CD4-positive, alpha-beta T cell treated with Interleukin-1 beta for 1 hour (primary cell): ENCODE measurements at places on chromosomes 6 and 20.

- no peak for DNase-seq
Measured at GRCh38 chr6:106808758-106809157, 165.8 kb downstream of the CD24 start.

DNA sequence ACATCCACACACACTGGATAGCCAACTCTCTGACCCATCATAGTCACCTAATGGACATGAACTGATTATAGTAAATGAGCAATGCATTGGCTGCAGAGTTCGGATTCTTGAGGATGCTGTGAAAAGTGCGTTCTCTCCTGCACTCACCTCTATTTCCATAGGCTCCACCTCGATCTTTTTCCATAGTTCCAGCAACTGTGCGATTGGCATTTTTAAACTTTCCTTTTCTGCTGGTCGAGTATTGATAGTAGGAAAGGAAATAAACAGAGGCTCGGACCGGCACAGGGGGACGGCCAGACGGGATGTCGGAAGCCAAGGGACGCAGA, 94.4 kb downstream of the RNASET2 start:
- DNase-seq = no peak

DNA sequence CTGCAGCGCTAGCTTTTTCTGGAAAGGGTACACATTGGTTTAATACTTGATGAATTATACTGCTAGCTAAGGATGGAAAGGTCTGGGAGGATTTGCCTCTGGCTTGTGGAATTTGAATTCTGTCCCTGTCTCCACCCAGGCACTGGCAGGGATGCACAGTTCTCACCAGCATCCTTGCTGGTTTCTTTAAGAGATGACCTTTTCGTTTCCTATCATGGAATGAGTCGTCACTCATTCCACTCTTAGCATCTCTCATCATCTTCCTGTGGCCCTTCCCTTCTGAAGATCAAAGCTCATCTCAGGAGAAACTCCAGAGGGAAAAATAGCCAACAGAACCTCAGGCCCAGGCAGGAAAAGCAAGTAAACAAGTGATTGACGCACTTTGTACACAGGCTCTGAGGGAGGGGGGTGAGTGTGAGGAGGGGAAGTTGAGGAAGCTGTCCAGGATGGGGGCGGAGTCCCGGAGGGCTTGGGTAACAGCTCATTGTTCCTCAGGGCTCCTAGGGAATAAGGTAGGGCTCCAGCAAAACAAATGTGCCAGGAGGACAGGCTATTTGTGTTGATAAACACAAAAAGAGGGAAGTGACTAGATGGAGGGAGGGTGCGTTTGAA, 25.7 kb upstream of the SAYSD1 start:
- DNase-seq = no peak

DNA sequence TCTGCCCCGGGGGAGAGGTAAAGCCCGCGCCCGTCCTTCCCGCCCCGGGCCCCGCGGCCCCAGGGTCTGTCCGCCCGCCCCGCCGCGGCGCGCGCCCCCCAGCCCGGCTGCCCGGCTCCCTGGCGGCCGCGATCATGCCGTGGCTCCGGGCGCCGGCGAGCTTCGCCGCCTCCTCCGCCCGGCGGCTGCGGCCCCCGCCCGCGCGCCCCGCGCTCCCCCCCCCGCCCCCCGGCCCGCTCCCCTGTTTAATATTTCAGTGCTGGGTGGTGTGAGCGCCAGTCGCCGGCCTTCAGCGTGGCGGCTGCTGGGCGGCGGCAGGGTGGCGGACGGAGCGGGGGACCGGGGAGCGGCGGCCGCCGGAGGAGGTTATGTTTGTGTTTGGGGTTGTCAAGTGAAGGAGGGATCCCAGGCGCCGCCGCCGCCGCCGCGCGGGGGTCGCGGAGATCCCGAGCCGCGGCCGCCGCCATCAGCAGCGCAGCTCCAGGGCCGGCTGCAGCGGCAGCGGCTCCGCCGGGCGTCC, at the start of gene HIVEP1:
TSS of gene HIVEP1 (plus strand) at position 275 of the 520 bp plus-strand sequence. CDS start 3,317 bp downstream, outside the sequence.
- no peak for DNase-seq

- no peak for DNase-seq
Measured at GRCh38 chr20:64083804-64084684, at the start of gene LKAAEAR1. Gene LKAAEAR1 (minus strand): TSS chr20:64084398. CDS start chr20:64084219, 179 bp downstream.

DNA sequence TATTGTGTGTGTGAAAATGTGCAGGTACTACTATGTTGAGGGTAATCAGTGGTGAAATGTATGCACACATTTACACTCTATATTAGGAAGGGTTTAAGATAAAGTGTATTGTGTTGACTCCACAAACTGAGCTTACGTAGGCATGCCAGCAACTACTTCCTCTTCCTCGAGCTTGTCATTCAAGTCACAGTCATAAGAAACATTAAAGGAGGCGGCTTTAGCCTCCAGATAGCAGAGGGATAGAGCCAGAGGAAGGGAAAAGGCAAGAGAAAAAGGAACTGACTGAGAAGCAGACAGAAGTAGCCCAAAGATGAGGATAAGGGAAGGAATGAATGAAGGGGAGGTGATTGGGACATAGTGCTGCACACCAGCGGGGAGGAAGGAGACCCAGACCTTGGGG, 55.2 kb downstream of the SMLR1 start:
- no peak for DNase-seq

DNA sequence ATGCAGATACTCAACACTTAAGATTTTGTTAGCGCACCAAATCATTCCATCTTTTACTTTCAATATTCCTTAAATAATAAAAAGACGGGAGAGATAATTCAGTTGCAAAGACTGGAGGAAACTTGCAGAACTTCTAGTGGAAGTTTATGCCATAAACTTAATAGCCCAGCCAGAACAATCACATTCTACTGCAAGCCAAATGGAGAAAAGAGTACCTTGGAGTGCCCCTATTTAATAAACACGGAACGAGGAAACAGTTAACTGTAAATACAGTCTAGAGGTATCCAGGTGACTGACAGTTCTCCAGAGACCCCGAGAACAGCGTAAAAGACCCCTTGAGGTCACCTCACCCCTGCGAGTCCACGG, 635 bp downstream of the SLC35B3 start:
- no peak for DNase-seq

DNA sequence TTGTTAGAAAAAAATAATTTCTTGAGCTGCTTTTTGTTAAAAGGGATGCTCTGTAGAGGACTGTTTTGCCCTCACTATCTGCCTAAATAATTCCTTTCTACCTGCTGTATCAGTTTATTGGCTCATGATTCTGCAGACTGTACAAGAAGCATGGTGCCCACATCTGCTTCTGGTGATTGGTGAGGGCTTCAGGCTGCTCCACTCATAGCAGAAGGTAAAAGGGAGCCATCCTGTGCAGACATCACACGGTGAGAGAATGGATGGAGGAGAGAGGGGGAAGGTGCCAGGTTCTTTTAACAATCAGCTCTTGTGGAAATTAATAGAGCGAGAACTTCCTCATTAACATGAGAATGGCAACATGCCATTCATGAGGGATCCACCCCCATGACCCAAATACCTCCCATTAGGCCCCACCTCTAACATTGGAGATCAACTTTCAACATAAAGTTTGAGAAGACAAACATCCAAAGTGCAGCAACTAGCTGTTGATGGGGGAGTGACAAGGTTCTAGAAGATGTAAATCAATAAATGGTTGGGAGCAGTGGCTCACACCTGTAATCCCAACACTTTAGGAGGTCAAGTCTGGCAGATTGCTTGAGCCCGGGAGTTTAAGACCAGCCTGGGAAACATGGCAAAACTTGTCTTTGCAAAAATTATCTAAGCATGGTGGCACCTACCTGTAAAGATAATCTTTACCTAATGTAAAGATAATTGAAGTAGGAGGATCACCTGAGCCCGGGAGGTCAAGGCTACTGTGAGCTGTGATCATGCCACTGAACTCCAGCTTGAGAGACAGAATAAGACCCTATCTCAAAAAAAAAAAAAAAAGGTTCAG, 15.7 kb upstream of the AHCY start:
- no peak for DNase-seq

- peak; percentile 48 for DNase-seq
Measured at GRCh38 chr6:70686548-70687133, 19.0 kb downstream of the SMAP1 start.

GRCh38 chr6:168615837-168616236, 174.9 kb downstream of the SMOC2 start:
- no peak for DNase-seq

DNA sequence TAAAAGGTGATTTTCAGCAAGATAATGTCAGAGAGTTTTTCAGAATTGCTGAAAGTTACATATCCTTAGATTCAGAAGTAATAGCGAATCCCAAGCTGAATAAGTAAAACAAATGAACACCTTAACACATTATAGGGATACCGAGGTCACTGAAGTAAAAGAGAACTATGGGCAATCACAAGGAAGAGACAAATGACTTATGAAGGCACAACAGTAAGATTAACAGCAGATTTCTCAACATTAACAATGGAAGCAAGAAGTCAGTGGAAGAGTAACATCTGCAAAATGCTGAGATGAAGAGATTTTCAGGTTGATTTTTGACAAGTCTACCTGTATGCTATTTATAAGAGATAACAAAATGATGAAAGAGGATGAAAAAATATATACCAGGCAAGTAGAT, 86.1 kb upstream of the EZR start:
- no peak for DNase-seq

GRCh38 chr6:166410426-166410935, 27.7 kb upstream of the MPC1 start:
- DNase-seq = no peak

DNA sequence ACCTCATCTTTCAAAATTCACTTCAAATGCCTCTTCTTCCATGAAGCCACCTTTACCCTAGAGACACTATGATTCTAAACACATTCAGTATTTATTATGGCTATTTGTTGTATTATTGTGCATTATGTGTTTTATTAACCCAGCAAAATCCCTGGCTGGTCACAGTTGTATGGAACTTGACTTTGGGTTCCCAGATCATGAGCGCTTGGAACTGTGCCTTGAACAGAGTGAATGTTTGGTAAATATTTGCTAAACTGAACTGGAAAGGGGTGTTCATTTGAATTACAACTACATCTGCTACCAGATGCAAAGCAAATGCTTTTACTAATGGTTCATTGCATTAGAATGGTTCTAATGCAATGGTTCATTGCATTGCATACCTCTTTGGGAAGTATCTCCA, 259.8 kb downstream of the PKHD1 start:
- no peak for DNase-seq

DNA sequence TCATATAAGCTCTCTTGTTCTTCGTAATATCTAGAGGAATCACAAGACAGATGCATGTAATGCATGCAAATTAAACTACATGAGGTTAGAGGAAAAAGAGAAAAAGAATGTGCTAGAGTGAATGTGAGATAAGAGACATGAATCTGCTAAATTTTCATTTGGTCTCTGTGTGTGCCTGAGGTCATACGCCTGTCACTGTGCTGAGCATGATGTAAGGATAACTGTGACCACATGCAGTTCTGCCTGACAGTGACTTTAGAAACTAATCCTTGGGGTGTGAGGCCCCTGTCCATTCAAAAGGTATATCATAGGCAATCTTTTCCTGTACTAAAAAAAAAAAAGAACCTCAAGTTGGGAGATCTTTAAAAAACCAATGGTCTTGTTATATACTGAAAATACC, 70.6 kb downstream of the SHPRH start:
- no peak for DNase-seq

DNA sequence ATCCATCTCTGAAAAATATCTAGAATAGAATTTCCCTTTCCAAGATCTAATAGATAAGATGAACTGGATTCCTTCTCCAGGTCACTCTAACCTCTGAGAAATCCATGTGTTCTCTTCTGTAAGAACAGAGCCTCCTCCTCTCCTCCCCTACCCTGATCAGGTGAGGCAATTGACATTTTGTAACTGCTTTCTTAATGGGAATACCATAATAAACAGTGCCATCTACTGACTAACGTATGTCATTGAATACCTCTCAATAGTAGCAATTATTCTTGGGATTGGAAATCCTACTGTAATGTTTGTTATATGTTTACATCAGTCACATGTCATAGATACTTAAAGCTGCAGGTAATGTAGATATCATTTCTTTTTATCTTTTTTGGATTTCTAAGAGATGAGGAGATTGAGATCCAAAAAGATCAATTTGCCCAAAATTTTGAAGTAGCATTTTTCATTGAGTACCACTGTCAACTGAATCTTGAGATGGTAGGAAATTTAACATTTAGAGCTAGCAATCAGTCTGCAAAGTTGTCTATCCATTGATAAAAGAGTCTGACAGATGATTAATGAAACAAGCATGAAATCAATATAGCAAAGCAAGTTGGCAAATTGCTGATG, 365.8 kb upstream of the HSF2 start:
- DNase-seq = no peak

DNA sequence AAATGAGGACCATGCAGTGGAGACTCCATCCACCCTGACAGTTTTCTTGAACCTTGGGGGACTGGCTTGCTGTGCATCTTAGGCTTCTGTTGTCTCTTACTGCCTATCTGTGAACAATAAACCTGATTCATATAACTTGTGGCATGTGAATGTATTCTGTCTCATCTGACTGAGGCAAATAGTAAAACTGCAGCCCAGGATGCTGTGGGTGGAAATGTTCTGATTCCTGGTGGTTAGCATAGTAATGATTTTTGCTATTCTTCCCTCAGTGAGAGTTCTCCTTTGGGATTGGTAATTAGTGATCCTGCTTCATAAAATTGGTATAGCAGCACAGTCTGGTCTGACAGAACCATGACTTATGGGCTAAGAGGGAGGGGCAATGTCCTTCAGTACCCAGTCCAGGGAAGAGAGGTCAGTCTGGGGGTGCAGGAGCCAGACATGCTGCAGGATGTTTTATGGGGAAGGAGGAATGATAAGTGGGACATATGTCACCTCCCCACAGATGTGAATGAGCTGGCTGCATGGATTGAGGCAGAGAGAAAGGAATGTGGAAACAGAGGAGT, 147.1 kb downstream of the OR2B2 start:
- no peak for DNase-seq

DNA sequence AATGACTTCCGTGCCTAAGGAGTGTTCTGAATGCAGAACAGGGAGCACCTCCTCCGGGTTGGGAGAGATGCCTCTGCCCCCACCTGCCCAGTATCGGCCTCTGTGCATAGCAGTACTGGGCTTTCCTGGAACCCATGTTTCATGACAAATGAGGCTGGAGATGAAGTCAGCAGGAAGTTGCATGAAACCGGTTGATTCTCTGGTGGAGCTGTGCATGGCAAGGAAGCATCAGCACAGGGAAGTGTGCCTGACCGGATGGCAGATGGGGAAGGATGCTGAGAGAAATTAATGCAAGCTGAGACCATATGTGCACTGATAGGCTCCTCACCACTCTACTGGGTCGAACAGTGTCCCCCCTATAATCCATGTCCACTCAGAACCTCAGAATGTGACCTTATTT, 155.5 kb downstream of the CDH26 start:
- no peak for DNase-seq

- DNase-seq = no peak
Measured at GRCh38 chr6:79862126-79862525, 85.2 kb downstream of the ELOVL4 start.

- peak; percentile 63 for DNase-seq
Measured at GRCh38 chr6:16136091-16136490, 7.2 kb downstream of the MYLIP start.
